ENCODE measurements at places on chromosomes 4 and X. TPM values are rescaled to one million over a fixed set of nuclear protein-coding genes. Genes with fewer than 3 reads are reported as not detected.

GRCh38 chrX:43707812-43708548 is 51.9 kb downstream of the MAOA start:
- DNase-seq, result peak; percentile 79

Gene TRPC5OS
- total RNA-seq, result not detected

- DNase-seq, result no peak
Observed at GRCh38 chrX:16838202-16839066, 31.7 kb downstream of the RBBP7 start.

- DNase-seq, result no peak
Observed at GRCh38 chr4:148944136-148944838, 502.1 kb upstream of the NR3C2 start.

Gene GPAT3
- total RNA-seq, result 4.0 TPM

Gene SHROOM3
- total RNA-seq, result 88.8 TPM

DNA sequence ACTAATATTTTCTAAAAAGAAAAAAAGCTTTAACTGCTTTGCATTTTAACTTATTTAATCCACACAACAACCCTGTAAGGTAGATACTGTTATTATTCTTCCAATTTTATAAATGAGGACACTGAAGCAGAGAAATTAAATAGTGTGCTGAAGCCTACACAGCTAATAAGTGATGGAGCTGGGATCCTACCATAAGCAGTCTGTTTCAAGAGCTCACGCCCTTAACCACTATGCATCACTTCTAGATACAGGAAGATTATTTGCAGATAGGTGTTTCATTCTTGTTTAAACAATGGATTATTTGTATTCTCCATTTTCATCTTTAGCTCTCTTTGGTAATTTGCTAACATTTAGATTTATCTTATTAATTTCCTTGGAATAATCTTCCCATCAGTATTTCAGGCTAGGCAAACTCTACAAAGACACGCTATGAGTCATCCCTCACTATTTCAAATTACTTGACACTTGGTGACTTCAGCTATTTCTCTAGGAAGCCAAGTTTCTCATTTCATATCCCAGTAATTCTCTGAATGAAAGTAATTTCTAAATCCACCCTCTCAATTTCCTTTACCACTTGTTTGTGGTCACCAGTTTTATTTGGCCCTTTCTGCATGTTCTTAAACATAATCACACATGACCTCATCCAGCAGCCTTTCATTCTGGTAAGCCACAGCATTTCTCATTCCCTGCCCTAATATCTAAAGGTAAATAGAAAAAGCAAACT is 67.3 kb downstream of the ASB9 start:
- DNase-seq, result no peak

GRCh38 chr4:169348541-169348940 is 77.8 kb upstream of the SH3RF1 start:
- DNase-seq, result no peak

Gene TREX2
- total RNA-seq, result 126 TPM

Gene OCIAD2
- total RNA-seq, result 19.9 TPM

GRCh38 chr4:61520166-61520565 is 320.0 kb downstream of the ADGRL3 start:
- DNase-seq, result no peak

GRCh38 chr4:187598196-187598595 is 397.4 kb upstream of the ZFP42 start:
- DNase-seq, result no peak

Gene MAGEA10
- total RNA-seq, result not detected

- DNase-seq, result no peak
Observed at GRCh38 chr4:6085028-6085690, 66.9 kb upstream of the C4orf50 start.

DNA sequence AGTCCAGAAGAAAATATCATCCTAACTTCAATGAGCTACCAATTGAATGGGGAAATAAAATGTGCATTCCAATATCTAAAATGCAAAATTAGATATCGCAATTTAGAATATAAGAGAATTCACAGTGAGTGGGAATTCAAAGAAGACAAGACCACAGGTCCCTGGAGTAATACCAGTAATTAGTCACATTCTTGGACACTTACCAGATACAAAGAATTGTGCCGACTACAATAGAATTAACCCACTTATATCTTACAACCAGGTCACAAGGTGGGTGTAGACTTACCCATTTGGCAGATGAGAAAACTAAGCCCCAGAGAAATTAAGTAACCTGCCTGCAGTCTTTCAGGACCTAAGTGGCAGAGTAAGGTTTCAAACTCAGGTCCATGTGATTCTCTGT is 84.3 kb upstream of the C1QTNF7 start:
- DNase-seq, result no peak

Gene NHSL2
- 2.4 TPM for total RNA-seq

Gene MXRA5
- total RNA-seq, result 6.0 TPM

DNA sequence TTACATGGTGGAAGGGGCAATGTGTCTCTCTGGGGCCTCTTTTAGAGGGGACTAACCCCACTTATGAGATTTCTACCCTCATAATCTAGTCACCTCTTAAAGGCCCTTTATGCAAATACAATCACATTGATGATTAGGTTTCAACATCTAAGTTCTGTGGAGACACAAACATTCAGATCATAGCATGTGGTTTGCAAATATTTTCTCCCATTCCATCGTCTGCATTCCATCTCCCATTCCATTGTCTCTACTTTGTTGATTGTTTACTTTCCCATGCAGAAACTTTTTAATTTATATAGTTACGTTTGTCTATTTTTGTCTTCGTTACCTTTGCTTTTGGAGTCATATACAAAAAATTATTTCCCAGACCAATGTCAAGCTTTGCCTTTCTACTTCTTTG is 927.5 kb upstream of the INTU start:
- no peak for DNase-seq

GRCh38 chrX:50718776-50719175 is 95.2 kb downstream of the SHROOM4 start:
- DNase-seq, result no peak

Gene SPIN4
- total RNA-seq, result 2.3 TPM

Gene SSX3
- total RNA-seq, result not detected

DNA sequence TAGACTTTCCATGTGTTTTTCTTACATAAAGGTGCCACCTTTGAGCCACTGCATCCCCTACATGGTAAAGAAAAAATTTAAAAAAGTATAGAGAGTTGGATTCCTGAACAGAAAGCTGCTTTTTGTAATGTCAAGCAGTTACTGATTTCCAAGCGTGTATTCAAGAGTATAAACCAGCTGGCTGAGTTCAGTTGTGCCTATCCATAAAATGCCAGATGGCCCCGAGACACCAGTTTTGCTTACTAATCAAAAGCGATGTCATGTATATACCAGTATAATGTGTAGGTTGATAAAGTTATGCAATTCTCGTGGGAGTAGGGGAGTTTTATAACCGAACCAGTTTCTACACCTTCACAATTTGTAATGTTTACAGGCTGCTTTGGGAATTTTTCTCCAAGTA is 26.2 kb upstream of the PNPLA4 start:
- no peak for DNase-seq

- no peak for DNase-seq
Observed at GRCh38 chrX:18864390-18864920, 119.5 kb downstream of the PHKA2 start.

DNA sequence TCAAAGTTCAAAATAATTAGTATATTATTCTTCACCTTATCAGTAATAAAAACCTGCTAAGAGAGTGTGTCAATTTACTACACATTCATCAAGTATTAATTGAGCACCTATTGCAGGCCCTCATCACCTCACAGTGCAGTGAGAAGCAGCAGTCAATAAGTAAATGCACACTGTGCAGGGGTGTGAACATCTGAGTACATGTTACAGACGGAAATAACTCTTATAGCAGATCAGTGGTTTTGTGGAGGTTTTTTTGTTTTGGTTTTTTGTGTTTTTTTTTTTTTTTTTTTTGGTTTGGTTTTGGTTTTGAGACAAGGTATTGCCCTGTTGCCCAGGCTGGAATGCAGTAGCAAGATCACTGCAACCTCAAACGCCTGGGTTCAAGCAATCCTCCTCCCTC is 20.3 kb downstream of the KLF3 start:
- DNase-seq, result no peak

Gene ADAM29
- not detected for total RNA-seq

Gene SPACA5
- total RNA-seq, result not detected

DNA sequence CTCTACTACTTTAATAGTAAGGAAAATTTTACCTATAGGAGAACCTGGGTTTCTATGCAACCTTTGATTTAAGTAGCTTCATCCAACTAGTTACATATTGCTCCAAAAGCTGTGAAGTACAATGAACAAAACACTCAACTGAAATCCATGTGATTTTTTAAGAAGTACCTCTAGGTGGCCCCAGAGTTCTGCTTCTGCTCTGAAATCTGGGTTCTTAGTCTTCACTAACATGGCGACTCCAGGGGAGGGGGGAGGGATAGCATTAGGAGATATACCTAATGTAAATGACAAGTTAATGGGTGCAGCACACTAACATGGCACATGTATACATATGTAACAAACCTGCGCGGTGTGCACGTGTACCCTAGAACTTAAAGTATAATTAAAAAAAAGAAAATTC is 73.4 kb upstream of the MAGEB2 start:
- no peak for DNase-seq

Gene EGFL6
- total RNA-seq, result not detected

DNA sequence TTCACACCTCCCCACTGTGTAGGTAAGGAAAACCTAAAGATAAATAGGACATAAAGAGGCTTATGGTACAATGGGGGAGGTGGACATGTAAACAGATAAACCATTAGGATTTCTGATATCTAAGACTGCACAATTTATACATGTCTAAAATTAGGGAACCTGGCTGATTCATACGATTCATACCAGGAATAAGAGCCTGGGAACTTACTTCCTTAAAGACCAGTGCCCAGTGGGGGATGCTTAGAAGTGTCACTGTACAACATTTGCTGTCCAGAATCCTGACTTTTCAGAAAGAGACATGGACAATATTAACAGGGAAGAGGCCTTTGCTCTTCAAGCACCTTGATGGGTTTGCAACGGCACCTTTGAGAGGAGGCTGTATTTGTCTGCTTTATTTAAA is 116.8 kb upstream of the KIT start:
- DNase-seq, result no peak

DNA sequence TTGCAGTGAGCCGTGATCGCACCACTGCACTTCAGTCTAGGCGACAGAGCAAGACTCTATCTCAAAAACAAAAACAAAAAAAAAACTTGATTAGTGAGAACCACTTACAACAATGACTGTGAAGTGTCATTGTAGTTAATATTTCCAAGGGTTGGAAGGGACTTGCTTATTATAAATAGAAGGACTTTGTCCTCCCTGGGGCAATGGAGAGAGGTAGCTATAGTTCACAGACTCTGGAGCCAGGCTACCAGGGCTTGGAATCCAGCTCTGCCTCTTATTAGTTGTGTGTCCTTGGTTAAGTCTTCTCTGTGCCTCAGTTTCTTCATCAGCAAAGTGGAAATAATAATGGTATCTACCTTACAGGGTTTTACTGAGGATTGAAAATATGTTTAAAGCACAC is 51.6 kb downstream of the TMEM150C start:
- DNase-seq, result no peak

Gene TKTL2
- total RNA-seq, result not detected

DNA sequence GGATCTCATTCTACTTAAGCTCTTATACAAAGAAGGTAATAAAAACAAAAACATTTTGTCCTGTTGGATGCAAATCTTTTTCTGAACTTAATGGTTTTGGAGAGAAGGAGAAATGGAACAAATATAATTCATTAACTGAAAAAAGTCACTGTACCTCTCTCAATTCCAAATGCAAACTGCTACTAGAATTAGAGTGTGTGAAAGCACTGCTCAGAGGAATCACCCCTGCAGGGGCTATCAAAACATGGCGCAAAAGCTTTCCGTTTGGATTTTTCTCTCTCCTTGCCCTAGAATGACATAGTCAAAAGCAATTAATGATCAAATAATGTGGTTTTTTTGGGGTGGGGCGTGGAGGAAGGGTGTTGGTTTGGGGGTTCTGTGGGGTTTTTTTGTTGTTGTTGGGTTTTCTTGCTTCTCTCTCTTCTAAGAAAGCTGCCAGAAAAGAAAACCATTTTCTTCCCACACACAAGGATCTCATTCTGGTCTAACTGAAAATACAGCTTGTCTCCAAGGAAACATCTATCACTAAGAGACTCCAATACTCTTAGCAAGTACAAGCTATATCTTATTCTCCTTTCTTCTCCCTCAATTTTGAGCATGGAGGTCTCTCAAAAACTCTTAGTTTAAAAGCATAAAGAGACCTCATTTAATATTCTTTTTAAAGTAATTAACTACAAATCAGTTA is 41.6 kb downstream of the USP46 start:
- DNase-seq, result no peak

DNA sequence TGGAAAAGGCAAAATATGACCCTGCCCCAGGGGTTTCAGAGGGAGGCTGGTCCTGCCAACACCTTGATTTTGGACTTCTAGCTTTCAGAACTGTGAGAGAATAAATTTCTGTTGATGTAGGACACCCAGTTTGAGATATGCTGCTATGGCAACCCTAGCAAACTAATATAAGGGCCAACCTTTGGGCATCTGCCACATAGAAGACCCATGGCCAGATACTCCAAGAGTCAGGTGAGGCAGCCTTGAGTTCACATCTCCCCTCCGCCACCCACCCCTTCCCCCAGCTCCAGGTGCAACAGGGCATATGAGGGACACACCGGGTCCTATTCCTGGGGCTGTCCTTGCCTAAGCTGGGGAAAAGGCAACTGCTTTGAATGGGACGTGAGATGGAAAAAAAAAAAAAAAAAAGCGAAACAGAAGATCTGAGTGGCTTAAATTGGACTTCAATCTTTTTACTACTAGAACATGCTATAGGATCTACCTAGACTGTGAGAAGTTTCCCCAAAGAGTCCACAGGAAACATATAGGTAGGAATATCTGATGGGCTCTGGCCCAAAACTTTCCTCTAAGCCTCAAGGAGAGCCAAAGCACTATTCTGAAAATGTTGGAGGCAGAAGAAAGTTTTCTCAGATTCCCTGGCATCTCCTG is 56.5 kb upstream of the PROM1 start:
- DNase-seq, result no peak

- no peak for DNase-seq
Observed at GRCh38 chr4:168409089-168409801, 71.0 kb downstream of the DDX60L start.

Gene MID1
- total RNA-seq, result 2.7 TPM

Gene EPHA5
- total RNA-seq, result 0.56 TPM

GRCh38 chr4:150944660-150945059 is 70.4 kb downstream of the LRBA start:
- no peak for DNase-seq

Gene LRRC66
- total RNA-seq, result not detected

Gene HTR2C
- total RNA-seq, result not detected

Gene H2AZ1
- total RNA-seq, result 243 TPM
